ENCODE measurements at places on chromosomes 13 and 19.

GRCh38 chr13:52840066-52840465 lies 8.4 kb downstream of the PCDH8 start:
- no peak for DNase-seq

DNA sequence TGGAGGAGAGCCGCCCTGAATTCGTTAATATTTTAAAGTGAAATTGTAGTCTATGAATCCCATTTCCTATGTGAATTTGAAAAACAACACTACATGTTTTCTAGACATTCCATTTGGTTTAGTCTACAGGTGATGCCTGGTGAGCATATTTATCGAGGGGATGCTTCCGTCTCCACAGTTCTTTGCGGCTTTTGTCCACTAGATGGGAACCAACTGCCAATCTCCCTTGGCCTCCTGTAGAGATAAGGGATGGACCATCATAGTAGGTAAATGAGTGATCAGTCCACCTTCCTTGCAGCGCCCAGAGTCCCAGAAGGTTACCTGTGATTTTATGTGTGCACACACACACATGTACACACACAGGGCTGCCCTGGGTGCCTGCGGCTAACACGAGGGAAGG lies 289.8 kb upstream of the SOX21 start:
- DNase-seq: no peak

GRCh38 chr13:49132479-49133002 lies 87.6 kb upstream of the MLNR start:
- DNase-seq: no peak

DNA sequence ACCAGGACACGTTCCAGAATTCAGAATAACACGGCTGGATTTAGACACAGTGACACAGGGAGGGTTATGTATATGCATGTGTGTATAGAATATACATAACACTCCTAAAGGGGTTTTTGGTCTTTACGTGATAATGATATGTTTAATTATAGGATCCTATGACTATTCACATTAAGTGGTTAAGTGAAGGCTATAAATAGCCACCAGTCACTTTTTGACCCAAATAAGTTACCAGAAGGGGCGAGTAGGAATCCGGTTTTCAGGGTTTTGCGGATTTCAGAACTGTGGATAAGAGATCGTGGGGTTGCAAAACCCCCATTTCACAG lies 6.9 kb downstream of the ANGPTL6 start:
- no peak for DNase-seq

- no peak for DNase-seq
These were observed 343.0 kb downstream of the PCDH9 start for GRCh38 chr13:66887088-66887487.

- no peak for DNase-seq
These were observed 12.0 kb downstream of the ETFB start for GRCh38 chr19:51354103-51354741.

- no peak for DNase-seq
These were observed 17.4 kb upstream of the POMP start for GRCh38 chr13:28641600-28641926.

- DNase-seq: no peak
These were observed 57.8 kb upstream of the C13orf46 start for GRCh38 chr13:114031631-114032030.
